A549 treated with GW870086 at 1 μM for 4 hours (cell line): ENCODE measurements at places on chromosomes 3 and 15. TPM values are rescaled to one million over a fixed set of nuclear protein-coding genes. Genes with fewer than 3 reads are reported as not detected.

CD96 gene
- not detected in 5 replicates for total RNA-seq

GOLGA6L7 gene
- total RNA-seq = not detected in 5 replicates

PAQR5 gene
- total RNA-seq = 88.0 to 124 TPM (median 110 TPM) in 5 replicates

IL17RD gene
- total RNA-seq = 0.43 to 1.2 TPM (median 1.0 TPM) in 5 replicates

CEMIP gene
- 1.3 to 1.7 TPM (median 1.4 TPM) in 5 replicates for total RNA-seq

GNAT1 gene
- not detected in 5 replicates for total RNA-seq

IL17RB gene
- 0.71 to 1.2 TPM (median 0.96 TPM) in 5 replicates for total RNA-seq

PLSCR4 gene
- 5.8 to 8.5 TPM (median 7.1 TPM) in 5 replicates for total RNA-seq

CLDN11 gene
- 0.17 to 0.32 TPM (median 0.28 TPM) in 4 of 5 replicates, not detected in the other for total RNA-seq

MCTP2 gene
- total RNA-seq = not detected in 5 replicates

LNP1 gene
- total RNA-seq = 0.66 to 1.3 TPM (median 0.89 TPM) in 5 replicates

VPS33B gene
- total RNA-seq = 12.3 to 17.6 TPM (median 15.0 TPM) in 5 replicates

CHDH gene
- 1.7 to 3.3 TPM (median 2.0 TPM) in 5 replicates for total RNA-seq

LMAN1L gene
- total RNA-seq = not detected in 5 replicates

IL12A gene
- 0.61 to 1.2 TPM (median 0.98 TPM) in 5 replicates for total RNA-seq

CHRNA5 gene
- total RNA-seq = 30.9 to 35.7 TPM (median 33.6 TPM) in 5 replicates

WDR93 gene
- 0.10 to 0.19 TPM (median 0.18 TPM) in 5 replicates for total RNA-seq

SLC12A8 gene
- total RNA-seq = 1.6 to 2.0 TPM (median 1.6 TPM) in 5 replicates

SLC6A1 gene
- 0.03 TPM in 1 of 5 replicates, not detected in the others for total RNA-seq

LAMB2 gene
- total RNA-seq = 86.4 to 110 TPM (median 98.1 TPM) in 5 replicates

CTXN2 gene
- 0.05 TPM in 1 of 5 replicates, not detected in the others for total RNA-seq

TMCO5A gene
- not detected in 5 replicates for total RNA-seq

CAND2 gene
- total RNA-seq = 0.29 to 0.48 TPM (median 0.39 TPM) in 5 replicates

PLA2G4B gene
- total RNA-seq = 0.98 to 2.3 TPM (median 2.1 TPM) in 5 replicates

CCDC191 gene
- 1.2 to 2.0 TPM (median 1.7 TPM) in 5 replicates for total RNA-seq

CCR4 gene
- 0.06 to 0.10 TPM (median 0.08 TPM) in 3 of 5 replicates, not detected in the others for total RNA-seq

ANKRD34C gene
- not detected in 5 replicates for total RNA-seq

PRR20G gene
- total RNA-seq = 0.64 to 1.1 TPM (median 0.80 TPM) in 5 replicates

P2RY1 gene
- 0.43 to 0.60 TPM (median 0.50 TPM) in 5 replicates for total RNA-seq

MKRN3 gene
- 1.7 to 2.6 TPM (median 1.9 TPM) in 5 replicates for total RNA-seq

KIF7 gene
- 3.2 to 5.0 TPM (median 4.3 TPM) in 5 replicates for total RNA-seq

TERC gene
- not detected in 5 replicates for total RNA-seq

SERPINI1 gene
- 2.1 to 4.6 TPM (median 3.3 TPM) in 5 replicates for total RNA-seq
